SK-N-SH (cell line): ENCODE measurements at places on chromosomes 7 and 10.

GRCh38 chr7:29843093-29843492 is 36.8 kb downstream of the WIPF3 start:
- no peaks in the 10 kb centered on the region for H3K36me3 ChIP-seq
- H3K27me3 ChIP-seq = peaks cover 36% of the 10 kb centered on the region
- H3K4me3 ChIP-seq = no peak overlapping the region
- DNase-seq = no peak
- no peak overlapping the region for H3K27ac ChIP-seq

GRCh38 chr7:132901241-132901640 is 180.6 kb downstream of the CHCHD3 start:
- peak; percentile 22 for DNase-seq
- H3K36me3 ChIP-seq = peaks cover 8% of the 10 kb centered on the region
- no peaks in the 10 kb centered on the region for H3K4me1 ChIP-seq
- no peak overlapping the region for H3K27ac ChIP-seq
- no peak overlapping the region for H3K4me3 ChIP-seq

DNA sequence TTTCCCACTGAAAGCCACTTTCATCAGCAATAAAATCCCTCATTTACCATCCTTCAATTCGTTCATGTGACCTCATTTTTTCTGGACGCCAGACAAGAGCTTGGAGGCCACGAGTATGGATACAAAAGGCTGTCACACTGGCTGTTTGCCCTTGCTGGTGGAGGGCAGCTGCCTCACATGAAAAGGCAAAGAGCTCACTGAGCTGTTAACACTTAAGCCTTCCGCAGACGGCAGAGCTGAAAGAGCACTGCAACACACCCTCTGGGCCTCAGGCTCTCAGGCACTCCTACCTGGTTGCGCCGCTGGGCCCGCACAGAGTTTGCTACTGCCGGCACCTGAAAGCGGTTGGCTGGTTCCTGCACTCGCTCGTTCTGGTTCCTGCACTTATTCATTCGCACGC is 193.5 kb downstream of the CFTR start:
- no peak overlapping the region for H3K4me3 ChIP-seq
- no peaks in the 10 kb centered on the region for H3K4me1 ChIP-seq
- DNase-seq = no peak
- H3K36me3 ChIP-seq = no peaks in the 10 kb centered on the region
- H3K27ac ChIP-seq = no peak overlapping the region

- peak overlapping the region; percentile 97 for H3K27ac ChIP-seq
- H3K4me1 ChIP-seq = peaks cover under 1% of the 10 kb centered on the region
- DNase-seq = no peak
- no peak overlapping the region for H3K4me3 ChIP-seq
Observed at GRCh38 chr10:77355844-77356243, 281.8 kb downstream of the KCNMA1 start.

- no peak for DNase-seq
- no peaks in the 10 kb centered on the region for H3K36me3 ChIP-seq
- no peaks in the 10 kb centered on the region for H3K27me3 ChIP-seq
- H3K4me1 ChIP-seq = peaks cover 12% of the 10 kb centered on the region
Observed at GRCh38 chr7:86951895-86952294, 107.6 kb downstream of the ELAPOR2 start.

GRCh38 chr7:27247452-27248426 is 5.1 kb downstream of the EVX1 start:
- peak; percentile 10 for DNase-seq
- no peaks in the 10 kb centered on the region for H3K4me1 ChIP-seq
- H3K4me3 ChIP-seq = no peak overlapping the region
- H3K27me3 ChIP-seq = peaks cover 100% of the 10 kb centered on the region

GRCh38 chr7:88395715-88396114 is 89.0 kb upstream of the STEAP4 start:
- H3K27me3 ChIP-seq = no peaks in the 10 kb centered on the region
- no peaks in the 10 kb centered on the region for H3K36me3 ChIP-seq
- no peak overlapping the region for H3K4me3 ChIP-seq
- no peaks in the 10 kb centered on the region for H3K4me1 ChIP-seq
- no peak overlapping the region for H3K27ac ChIP-seq

DNA sequence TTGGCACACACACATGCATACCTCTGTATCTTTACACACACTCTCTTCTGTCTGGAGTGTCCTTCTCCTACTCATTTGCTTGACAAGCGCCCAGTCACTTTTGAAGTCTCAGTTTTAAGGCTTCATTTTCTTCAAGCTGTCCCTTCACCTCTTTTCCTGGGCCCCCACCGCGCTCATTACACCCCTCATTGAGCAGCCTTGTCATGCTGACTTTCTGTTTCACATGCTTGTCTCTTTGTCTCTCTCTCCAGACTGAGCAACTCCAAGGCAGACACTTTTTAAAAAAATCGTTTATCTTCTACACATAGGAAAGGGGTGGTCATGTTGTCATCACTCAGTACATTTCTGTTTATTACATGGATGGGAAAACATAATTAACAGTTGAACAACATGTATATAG is 225.2 kb upstream of the FZD1 start:
- no peak overlapping the region for H3K27ac ChIP-seq
- peaks cover 6% of the 10 kb centered on the region for H3K4me1 ChIP-seq
- no peaks in the 10 kb centered on the region for H3K27me3 ChIP-seq
- H3K36me3 ChIP-seq = peaks cover 13% of the 10 kb centered on the region
- no peak overlapping the region for H3K4me3 ChIP-seq
- no peak for DNase-seq

GRCh38 chr10:13972609-13973008 is 358.1 kb downstream of the FRMD4A start:
- peaks cover 17% of the 10 kb centered on the region for H3K4me1 ChIP-seq
- H3K27me3 ChIP-seq = no peaks in the 10 kb centered on the region
- DNase-seq = no peak
- no peaks in the 10 kb centered on the region for H3K36me3 ChIP-seq
- peak overlapping the region; percentile 82; the same call in 1 of the 2 replicates for H3K27ac ChIP-seq
- peak overlapping the region; percentile 13; the same call in 1 of the 2 replicates for H3K4me3 ChIP-seq

- no peaks in the 10 kb centered on the region for H3K36me3 ChIP-seq
- H3K4me3 ChIP-seq = no peak overlapping the region
- no peak for DNase-seq
- H3K4me1 ChIP-seq = no peaks in the 10 kb centered on the region
Observed at GRCh38 chr7:32385316-32385956, 104.7 kb downstream of the LSM5 start.
